ENCODE measurements at places on chromosomes 3 and 15.

DNA sequence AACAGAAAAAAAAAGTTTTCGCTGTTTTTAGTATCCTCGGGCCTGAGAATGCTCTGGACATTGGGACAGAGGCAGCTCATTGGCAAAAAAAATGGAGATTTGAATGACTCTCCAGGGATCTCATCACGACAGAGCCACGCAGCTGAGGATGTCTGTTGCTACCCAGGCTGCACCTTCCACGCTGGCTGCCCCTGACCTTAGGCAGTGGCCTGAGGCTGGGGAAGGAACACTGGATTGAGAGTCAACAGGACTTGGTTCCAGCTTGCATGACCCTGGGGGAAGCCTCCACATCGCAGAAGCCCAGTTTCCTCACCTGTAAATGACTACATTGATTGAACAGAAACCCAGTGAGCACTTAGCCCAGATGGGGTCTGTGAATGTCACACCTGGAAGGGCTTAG is 8.7 kb upstream of the ACSBG1 start:
- DNase-seq = no peak

GRCh38 chr3:10962481-10963036 is 30.0 kb upstream of the SLC6A1 start:
- no peak for DNase-seq

DNA sequence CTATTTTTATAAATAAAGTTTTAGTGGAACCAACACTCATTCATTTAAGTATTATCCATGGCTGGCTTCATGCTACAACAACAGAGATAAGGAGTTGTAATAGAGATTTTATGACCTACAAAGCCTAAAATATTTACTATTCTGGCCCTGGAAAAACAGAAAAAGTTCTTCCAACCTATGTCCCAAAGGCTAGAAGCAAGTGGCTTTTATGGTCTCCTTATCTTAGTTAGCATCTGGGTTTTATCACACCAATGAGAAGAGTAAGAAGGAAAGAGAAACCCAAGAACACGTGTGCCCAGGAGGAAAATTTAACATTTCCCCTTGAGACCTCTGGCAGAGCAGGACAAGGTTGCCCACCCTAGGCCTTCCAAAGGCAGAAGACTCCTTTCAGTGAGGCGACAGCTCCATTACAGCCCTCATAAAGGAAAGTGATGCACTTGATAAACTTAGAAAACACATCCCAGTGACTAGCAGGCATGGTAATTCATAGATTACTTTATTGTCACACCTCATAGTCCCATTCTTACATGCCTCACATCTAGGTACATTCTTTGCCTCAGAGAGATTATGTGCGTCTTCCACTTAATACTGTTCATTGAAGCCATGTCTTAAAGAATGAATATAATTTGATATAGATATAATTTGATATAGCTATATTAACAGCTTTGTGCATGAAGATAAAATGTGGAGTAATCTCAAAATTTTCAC is 113.2 kb upstream of the ACP3 start:
- DNase-seq = no peak

- no peak for DNase-seq
Observed at GRCh38 chr3:28951772-28952556, 328.9 kb upstream of the RBMS3 start.

DNA sequence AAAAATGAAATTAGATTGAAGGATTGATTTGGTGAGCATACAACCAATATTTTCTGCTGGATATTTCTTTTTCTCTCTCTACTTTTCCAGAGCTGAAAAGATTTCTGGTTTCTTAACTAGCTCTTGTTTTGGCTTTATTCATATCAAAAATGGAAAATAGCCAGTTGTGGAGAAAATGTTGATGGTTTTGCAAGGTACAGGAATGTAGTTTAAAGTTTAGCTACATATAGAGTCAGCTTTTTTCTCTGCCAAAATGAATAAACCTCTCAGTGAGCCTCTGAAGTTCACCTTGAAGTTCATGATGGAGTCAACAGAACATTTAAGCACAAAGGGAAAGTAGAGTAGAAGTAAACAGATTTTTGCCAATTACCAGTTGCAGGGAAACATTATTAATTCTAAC is 720.5 kb upstream of the ALCAM start:
- DNase-seq = no peak

DNA sequence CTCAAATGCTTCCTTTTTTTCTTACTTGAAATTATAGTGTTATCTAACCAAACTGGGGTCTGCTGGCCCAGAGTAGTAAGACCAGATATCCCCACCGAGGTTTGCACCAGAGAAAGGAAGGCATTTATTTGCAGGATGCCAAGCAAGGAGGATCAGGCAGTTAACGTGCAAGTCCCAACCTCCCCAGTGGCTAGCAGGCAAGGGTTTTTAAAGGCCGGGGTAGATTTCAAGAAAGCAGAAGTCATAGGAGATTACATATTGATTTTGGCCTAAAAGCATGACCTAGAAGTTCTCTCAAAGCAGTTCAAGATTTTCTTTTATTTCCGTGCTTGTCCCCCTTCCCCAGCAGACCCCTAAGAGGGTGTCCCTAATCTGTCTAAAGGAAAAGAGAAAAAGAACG is 32.8 kb upstream of the STRIT1 start:
- no peak for DNase-seq
